Hematopoietic multipotent progenitor cell treated with erythropoietin and hydrocortisone succinate and interleukin-3 and kit ligand, for 8 days (in vitro differentiated cells): ENCODE measurements at places on chromosomes 12 and 14.

GRCh38 chr12:7128681-7129286 is at the start of gene RBP5:
RBP5 (minus strand) TSS chr12:7128889; CDS start chr12:7128775, 114 bp downstream.
- DNase-seq = no peak

DNA sequence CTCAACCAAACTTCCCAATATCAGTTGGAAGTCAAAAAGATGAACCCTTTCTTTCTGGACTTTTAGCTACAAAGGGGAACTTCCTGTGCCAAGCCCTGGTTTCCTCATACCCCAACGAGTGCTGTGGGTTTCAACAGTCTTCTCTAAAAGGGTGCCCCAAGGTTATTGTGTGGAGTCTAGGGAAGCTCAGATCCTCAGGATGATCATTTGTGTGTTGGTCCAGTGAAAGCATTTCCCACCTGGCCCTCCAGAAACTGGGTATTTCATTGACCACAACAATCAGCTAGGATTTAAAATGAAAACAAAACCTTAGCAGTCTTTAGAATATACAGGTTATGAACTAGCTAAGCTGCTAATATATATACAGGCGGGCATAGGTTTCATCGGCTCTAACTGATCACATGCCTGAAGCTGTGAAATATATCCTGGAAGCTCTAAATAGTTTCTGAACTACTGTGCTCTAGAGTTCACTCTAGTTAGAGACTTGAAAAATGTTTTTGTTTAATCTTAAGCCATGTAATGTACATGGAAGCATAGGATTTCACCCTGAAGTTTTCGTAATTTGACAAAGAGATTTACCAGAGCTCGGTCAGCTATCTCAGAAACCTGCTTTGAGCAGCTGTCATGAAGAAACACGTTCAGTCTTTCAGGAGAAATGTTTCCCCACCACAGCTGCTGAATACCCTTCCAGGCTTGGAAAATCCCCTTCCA is 29.6 kb downstream of the P2RX4 start:
- no peak for DNase-seq

GRCh38 chr14:41022932-41023331 is 583.7 kb upstream of the LRFN5 start:
- no peak for DNase-seq

- DNase-seq = no peak
Measured at GRCh38 chr14:75825147-75825592, 156.6 kb downstream of the TGFB3 start.

- no peak for DNase-seq
Measured at GRCh38 chr12:120696626-120697025, 9.7 kb downstream of the MLEC start.

GRCh38 chr14:53376064-53376463 is 222.9 kb upstream of the DDHD1 start:
- DNase-seq = no peak

GRCh38 chr12:80862531-80862930 is 75.2 kb downstream of the LIN7A start:
- DNase-seq = no peak

DNA sequence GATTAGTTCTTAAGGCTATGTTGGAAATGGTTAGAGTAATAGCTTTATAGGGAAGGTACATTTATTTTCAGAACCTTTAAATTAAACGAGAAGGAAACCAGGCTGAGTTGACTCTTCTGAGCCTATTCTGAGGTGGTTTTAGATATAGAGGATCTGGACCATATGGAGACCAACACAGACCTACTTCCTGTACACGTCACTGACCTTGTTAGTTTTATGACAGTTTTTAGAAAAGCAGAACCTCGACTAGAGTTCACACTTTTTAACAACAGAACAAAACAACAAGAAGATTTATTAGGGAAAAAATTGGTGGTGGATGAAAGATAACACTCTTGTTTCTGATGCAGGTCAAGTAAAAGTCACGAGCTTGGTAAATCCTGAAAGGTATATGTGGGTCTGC is 107.1 kb downstream of the NPAS3 start:
- no peak for DNase-seq

DNA sequence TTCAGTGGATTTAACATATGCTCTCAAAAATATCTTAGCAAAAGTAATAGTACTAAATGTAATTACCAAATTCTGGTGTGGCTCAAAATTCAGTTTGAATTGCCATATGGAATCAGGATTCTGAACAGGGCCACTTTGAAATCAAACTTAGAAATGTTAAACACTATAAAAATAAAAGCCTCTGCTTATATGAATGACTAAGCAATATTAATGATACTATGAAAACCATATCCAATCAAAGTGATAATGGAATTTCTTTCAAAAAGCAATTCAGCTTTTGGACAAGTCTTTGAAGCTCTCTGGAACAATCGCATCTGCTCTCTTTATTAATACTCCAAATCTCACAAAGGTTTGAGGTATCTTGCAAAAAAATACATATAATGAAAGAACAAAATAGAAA is 51.6 kb downstream of the ERGIC2 start:
- no peak for DNase-seq

- DNase-seq = no peak
Measured at GRCh38 chr12:40971911-40972310, 216.2 kb upstream of the PDZRN4 start.
